ENCODE measurements at places on chromosomes 1 and 21.

- DNase-seq: peak; percentile 19
Measured at GRCh38 chr1:179141592-179142251, 59.9 kb downstream of the TOR3A start.

GRCh38 chr21:44020551-44020950 is 8.4 kb downstream of the TRAPPC10 start:
- DNase-seq: no peak

GRCh38 chr1:156146769-156147405 is 6.5 kb upstream of the SEMA4A start:
- no peak for DNase-seq

DNA sequence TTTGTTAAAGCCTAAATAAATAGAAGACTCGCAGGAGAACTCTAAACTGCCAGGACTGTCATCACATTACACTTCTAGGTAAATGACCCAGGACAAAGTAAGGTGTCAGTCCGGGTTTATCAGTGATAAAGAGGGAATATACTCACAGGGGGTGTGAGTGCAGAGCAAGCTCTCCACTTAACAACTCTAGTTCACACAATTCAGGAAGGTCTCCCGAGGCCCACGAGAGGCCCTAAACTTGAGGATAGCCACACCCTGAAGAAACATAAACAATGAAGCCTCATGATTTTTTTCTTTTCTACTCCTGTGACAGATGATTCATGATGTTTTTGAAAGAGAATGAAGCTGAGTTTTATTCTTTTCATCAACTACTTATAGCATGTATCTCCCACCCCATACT is 65.6 kb upstream of the EXO1 start:
- no peak for DNase-seq

DNA sequence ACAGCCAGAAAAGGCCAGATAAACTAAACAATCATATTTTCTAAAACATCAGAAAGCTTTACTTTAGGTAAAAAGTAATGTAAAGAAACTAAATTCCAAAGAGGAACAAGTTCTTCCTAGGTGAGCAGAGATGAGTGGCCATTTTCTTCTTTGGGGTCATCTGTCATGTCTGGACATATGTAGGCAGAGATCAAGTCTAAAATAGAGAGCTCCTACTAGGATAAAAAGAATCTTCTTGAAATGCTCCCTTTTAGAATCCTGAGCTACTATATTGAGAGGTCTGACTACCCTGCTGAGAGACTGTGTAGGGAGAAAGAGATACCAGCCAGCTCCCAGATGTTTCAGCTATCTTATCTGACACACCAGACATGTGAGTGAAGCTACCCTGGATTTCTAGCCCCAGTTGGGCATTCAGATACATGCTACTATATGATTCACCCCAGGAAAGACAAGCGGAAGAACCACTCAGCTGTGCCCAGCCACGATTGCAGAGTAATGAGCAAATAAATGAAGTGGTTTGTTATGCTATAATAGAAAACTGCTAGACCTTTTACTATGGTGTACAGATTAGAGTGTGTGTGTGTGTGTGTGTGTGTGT is 80.1 kb downstream of the TTLL7 start:
- DNase-seq: no peak

- DNase-seq: no peak
Measured at GRCh38 chr1:147798731-147799130, 38.3 kb upstream of the GJA5 start.

GRCh38 chr1:210796421-210796820 is 337.5 kb downstream of the KCNH1 start:
- no peak for DNase-seq

- DNase-seq: no peak
Measured at GRCh38 chr21:41805038-41805437, 38.2 kb upstream of the RIPK4 start.

DNA sequence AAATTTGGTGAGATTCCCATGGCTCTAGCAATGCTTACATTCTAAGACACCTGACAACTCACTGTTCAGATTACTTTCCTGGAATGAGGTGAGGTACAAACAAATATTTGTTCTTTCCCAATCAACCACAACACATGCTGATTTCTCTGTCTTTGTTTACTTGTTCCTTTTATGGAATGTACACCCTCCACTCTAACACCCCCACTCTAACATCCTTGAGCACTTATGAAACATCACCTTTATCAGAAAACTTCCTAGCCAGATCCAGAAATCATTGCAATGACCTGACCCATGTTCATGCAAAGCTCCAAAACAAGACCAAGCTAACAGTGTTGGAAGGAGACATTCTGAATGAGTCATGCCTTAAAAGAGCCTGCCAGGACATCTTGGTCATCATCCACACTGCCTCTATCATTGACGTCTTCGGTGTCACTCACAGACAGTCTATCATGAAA is 35.5 kb downstream of the HSD3B1 start:
- no peak for DNase-seq

GRCh38 chr1:65773391-65774123 is 19.1 kb upstream of the PDE4B start:
- no peak for DNase-seq

DNA sequence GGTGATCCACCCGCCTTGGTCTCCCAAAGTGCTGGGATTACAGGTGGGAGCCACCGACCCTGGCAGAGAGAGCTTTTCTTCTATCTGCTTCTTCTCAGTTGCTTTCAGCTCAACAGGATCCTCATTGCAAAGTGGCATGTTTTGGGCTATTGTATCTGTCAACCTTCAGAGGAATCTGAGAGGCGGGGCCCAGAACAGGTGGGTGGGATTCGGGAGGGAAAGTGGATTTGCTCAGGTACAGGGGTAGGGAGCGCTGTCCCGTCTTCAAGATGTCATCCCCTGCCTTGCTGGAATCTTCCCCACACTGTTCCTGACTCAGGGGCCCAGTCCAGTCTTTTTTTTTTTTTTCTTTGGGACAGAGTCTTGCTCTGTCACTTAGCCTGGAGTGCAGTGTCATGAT is 26.9 kb upstream of the RCC2 start:
- DNase-seq: no peak

DNA sequence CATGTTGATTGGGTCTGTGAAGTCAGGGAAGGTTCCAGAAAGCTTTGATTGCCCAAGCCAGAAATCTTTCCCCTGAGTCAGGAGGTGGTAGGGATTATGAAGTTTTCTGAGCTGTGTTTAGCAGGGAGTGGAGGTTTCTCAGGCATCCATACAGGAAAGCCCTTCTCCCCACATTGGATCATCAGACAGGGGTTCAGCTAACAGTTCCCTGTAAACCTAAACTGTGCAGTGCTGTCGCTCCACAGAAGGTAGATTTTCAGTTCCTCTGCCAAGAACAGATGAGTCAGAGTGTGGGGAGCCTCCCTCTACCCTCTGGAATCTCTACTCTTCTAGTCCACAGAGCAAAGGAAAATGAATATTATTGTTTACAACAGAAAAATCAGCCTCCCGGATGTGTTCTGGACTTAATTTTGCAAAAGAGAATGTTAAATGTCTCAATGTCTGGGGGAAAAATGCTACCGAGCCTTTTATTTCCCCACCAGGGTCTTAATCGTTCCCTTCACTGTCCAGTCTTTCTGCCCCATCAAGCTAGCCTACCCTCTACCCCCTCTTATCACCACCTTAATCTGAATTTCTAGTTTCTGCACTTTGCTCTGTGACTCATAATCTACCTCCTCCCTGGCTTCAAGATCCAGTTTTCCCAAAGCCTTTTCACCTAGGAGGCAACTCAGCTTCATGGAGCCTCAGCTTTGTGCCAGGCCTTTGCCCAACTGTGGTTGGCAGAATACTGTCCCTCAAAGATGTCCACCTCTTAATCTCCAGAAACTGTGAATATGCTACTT is 355.6 kb downstream of the PRDM2 start:
- DNase-seq: no peak

DNA sequence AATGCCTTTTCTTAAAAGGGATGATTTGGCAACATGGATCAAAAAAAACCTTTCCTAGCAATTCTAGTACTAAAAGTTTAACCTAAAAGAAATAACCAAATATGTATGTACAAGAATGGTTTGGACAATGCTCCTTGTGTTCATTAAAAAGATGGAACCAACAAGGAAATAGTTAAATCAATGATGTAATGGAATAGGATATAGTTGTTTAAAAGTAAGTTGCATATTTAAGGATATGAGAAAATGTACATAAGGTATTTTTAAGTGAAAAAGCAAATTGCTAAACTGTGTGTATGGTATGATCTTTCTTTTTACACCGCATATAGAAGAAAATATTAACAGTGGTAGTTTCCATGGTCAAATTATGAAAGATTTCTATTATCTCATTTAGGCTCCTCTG is 12.1 kb downstream of the SLC30A10 start:
- no peak for DNase-seq

DNA sequence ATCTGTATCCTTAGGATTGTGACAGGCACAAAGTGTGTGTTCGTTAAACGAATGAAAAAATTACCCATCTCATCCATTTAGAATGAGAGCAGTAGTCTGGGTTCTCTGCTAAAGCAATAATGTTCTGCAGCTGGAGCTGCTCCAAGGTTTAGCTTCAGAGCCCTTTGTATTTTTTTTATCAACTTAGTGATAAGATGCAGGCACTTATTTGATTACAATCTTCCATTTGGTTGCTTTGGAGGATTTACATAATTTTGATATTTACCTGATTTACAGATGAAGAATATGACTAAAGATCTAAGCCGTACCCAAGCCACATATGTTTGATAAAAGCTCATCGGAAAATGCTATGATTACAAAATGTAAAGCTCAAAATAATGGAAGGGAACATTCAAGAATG is 201.2 kb downstream of the KCTD3 start:
- no peak for DNase-seq

DNA sequence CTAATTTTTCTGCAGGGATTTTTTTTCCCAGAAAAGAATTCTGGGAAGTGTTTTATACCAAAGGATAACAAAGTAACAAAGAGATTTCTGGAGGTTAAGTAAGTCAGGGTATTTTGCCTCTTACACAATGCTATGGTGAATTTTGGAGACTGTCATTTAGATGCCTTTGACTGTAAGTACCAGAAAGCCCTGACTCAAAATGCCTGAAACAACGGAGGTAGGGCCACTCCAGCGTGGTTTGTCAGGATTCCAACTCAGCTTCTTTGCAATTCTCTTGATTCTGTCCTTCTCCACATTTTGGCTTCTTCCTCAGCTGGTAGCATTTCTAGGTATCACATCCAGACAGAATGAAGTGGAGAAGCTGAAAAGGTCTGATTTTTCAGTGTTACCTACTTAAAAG is 106.5 kb downstream of the UCHL5 start:
- DNase-seq: no peak

- no peak for DNase-seq
Measured at GRCh38 chr1:65068202-65069010, 79.6 kb upstream of the AK4 start.

GRCh38 chr1:33818071-33818470 is 45.8 kb upstream of the HMGB4 start:
- DNase-seq: no peak

GRCh38 chr1:177472567-177472966 is 301.8 kb downstream of the BRINP2 start:
- DNase-seq: no peak

DNA sequence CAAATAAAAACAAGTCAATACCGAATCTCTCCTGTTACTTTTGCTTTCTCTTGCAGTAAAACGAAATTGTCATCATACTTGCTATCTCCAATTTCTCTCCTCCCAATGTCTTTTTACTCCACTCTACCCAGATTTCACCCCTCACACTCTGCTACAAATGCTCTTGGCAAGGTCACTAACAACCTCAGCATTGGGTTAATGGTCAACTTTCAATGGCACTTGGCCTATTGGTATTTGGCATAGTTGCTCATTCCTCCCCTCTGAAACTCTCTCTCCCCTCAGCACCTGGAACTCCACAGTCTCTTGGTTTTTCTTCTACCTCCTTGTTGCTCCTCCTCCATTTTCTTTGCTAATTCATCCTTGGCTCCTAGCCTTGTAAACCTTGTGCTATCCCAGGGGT is 367.3 kb downstream of the PTPRU start:
- no peak for DNase-seq

DNA sequence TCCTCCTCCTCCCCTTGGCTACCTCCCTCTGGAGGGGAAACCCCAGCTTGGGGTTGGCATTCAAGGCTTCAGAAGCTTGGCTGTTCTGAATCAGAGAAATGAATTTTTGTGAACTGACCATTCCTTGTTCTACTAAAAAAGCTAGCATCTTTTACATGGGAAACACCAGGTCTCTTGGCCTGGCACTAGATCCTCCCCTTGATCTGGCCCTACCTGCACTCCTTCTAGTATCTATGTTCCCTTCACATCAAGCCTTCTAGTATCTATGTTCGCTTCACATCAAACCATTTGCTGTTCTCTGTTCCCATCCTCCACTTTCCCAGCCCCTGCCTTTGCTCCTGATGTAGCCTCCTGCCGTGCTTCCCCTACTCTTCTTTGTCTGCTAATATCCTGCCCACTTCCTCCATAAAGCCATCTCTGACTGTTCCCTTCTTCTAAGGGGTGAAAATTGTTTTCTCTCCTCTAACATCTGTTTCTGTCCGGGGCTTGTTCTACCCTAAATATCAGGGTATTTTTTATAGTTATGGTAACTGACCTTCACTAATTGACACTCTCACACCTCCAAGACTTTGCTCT is 25.8 kb downstream of the FAM151A start:
- DNase-seq: no peak

GRCh38 chr1:71755441-71755840 is 526.9 kb downstream of the NEGR1 start:
- no peak for DNase-seq

DNA sequence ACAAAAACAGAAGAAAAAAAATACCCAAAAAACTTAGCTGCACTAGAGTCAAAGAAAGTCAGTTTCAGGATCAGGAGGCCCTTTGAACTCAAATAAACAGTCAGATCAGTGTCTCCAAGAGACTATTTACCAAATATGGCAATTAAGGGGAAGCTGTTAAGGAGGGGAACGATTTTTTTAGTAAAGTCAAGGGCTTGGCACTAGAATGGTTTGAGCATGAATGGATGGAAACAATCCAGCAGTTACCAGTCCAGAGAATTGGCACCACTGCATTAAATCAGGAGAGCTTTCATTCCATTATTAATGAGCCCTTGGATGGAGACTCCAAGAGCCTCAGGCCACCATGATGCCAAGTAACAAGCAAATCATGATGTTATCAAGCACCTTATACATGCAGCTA is 7.2 kb downstream of the TRAPPC3 start:
- no peak for DNase-seq

GRCh38 chr1:247415423-247416361 is at the start of gene NLRP3:
NLRP3 (plus strand) TSS chr1:247416173; CDS start chr1:247418801, 2,628 bp downstream.
- no peak for DNase-seq

- DNase-seq: no peak
Measured at GRCh38 chr1:220457957-220458609, 69.9 kb upstream of the MARK1 start.

DNA sequence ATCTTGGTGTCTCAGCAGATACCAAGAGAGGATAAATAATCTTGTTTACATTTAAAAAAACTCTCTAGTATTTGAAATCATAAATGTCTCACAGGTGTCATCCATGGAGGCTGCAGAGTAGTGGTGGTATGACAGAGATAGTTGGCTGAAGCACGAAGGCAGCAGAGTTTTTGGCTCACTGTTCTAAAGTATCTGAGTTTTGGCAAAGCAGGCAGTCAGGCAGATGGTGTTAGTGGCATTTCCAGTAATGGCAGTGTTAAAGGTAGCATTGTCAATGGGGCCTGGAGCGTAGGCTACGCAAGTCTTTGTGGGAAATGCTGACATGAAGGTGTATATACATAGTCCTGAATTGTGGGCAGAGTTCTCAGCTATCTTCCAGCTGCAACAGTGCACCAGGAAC is 68.5 kb upstream of the HSD17B7 start:
- no peak for DNase-seq

Data from stimulated activated CD4-positive, alpha-beta T cell treated with anti-CD3 and anti-CD28 coated beads, Interleukin-4, amount 100 ng/mL, for 4 hours (primary cell).